CD4-positive, alpha-beta memory T cell (primary cell): ENCODE measurements at places on chromosomes 6 and 20.

DNA sequence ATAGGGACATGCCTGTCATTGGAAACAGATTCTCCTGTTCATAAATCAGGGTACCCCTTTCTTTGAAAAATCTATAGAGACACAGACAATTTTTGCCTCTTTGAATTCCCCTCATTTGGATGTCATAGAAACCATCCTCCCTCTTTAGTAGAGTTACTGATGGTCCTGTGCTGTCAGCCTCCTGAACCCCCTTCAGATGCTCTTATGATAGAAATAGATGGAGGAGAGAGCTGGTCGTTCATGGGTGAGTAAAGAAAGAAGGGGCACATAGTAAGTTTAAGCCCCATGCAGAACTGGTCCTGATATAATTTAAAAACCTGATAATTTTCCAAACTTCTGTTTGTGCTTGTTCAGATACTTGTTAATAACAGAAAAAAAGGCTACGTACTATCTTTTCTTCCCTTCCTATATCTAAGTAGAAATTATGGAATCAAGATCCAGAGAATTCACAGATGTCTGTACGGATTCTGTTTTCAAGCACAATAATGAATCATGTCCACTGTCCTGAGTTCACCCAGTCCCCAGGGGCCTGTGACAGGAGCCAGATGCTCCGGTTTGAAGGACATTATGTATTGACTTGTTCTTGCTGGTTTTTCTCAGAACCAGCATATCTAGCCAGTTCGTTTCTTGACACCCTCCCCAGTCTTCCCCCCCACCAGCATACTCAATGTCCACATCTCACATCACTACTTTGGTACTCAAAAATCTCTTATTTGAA lies 78.1 kb downstream of the NCOA7 start:
- no peak for DNase-seq

GRCh38 chr6:139550361-139550760 lies 175.9 kb upstream of the CITED2 start:
- DNase-seq, result no peak

- no peak for DNase-seq
Measured at GRCh38 chr20:4817230-4817671, 95.5 kb downstream of the PRND start.

DNA sequence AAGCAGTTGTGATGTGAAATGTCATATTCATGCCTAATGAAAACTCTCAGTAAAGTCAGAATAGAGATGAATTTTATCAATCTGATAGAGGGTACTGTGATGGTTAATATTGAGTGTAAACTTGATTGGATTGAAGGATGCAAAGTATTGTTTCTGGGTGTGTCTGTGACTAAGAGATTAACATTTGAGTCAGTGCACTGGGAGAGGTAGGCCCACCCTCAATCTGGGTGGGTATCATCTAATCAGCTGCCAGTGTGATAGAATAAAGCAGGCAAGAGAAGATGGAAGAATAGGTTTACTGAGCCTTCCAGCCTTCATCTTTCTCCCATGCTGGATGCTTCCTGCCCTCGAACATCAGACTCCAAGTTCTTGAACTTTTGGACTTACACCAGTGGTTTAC lies 124.3 kb downstream of the CENPW start:
- DNase-seq, result no peak

GRCh38 chr20:45019762-45020123 lies 53.4 kb downstream of the STK4 start:
- no peak for DNase-seq

DNA sequence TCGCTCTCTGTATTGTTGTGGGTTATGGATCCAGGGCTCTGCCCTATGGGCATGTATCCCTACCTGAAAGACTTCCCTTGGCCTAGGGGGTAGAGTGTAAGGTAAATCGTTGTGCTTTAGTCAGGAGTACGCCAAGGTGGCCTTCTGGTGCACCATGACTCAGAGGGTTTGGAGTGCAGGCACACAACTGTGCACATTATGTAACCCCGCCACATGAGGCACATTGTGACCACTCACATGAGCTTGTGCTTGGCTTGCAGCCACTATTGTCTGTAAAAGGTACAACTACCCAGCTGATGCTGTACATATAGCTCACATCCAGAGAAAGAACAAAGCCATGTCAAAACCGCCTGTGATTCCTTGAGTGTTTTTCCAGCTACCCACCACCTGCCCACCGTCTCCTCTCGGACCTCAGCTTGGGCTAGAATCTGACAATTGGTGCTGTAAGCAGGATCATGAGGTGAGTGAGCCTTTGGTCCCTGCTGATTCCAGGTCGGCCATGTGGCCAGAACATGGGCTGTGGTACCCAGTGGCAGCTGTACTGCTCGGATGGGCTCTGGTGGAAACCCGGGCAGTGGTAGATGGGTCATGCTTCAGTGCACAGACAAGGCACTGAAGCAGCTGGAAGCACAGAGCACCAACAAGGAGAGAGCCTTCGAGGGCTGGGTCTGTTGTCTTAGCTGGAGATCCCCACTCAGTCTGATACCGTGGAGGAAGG lies 33.8 kb downstream of the HDDC2 start:
- DNase-seq, result no peak

GRCh38 chr20:41440882-41441281 lies 74.3 kb upstream of the EMILIN3 start:
- no peak for DNase-seq

DNA sequence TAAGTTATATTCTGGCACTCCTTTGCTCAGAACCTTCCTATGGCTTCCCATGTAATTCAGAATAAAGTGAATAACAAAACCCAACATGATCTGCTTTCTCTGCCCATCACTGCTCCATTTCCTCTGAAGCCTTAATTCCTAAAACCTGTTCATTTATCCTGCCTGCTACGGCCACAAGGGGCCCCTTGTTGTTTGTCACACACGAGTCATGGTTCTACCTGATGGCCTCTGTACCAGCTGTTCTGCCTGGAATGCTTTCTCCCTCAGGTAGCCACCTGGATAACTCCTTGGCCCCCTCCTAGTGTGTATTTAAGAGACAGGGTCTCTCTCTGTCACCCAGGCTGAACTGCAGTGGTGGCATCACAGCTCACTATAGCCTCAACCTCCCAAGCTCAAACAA lies 26.8 kb downstream of the ERGIC3 start:
- no peak for DNase-seq

- DNase-seq, result no peak
Measured at GRCh38 chr6:152716322-152716721, 18.6 kb downstream of the MYCT1 start.

DNA sequence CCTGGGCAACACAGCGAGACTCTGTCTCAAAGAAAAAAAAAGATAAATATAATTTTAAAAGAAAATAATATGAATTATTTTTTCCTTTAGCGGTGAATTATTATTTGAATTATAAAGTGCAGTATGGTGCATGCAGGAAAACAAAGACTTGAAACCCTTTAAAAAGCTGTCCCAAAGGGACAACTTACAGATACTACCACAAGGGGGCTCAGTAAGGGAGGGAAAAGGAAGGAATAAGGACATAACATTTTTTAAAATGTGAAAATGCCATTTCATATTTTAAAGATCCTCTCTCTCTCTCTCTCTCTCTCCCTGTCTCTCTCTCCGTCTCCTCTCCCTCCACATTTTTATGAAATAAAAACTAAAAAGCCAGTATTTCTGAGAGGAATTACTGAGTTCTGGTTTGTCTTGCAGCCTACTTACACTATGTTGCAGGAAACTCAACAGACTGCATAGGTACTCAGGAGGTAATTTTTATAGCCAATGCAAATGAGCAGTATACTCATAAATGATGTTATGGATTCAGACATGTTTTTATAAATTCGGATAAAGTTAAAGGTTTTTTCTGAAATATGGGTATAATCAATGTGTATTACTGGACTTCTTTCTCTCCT lies 455.0 kb upstream of the GJE1 start:
- DNase-seq, result no peak

- DNase-seq, result no peak
Measured at GRCh38 chr6:170089963-170090362, 200.9 kb downstream of the DLL1 start.

DNA sequence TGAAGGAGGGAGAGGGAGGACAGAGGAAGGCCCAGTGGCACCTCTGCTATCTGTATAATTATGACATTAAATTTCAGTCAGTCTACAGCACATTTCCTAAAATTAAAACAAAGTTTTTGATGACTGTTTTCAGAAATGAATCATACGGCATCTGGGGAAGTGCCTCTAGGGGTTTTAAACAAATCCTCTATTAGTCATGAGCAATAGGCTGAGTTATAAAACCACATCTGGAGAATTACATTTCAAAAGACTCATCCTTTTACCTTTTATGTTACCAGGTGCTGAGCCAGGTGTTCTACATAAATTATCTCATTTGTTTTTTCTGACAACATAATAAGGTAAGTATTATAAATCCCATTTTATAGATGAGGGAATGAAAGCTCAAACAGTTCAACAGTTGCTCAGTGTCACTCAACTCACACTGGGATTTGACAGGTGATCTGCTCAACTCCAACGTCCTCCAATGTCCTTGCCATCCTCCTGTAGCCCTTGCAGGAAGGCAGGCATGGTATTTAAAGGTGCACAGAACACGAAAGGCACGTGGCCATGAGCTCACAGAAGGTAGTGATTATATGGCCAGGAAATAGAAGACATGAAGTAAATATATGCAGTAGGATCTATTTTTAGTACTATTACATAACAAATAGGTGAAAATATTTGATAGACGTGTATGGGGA lies 184.2 kb upstream of the MAN1A1 start:
- no peak for DNase-seq

- no peak for DNase-seq
Measured at GRCh38 chr20:41453010-41453950, 86.7 kb upstream of the EMILIN3 start.

DNA sequence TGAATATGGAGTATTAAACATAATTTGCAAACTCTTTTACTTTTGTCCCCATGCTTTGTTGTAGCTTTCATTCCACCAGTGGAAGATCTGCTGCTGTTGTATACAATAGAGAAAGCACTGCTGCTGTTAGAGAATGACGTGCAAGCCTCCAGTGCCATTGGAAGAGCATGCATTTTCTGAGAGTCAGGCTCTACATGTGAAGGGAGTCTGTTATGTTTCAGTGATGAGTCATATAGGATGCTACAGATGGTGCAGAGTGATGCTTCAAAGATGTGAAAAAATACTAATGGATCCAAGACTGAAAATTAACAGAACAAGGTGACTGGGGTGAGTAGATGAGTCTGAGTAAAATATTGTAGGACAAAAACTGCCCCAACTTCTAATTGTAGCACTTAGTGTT lies 22.4 kb upstream of the BACH2 start:
- no peak for DNase-seq

DNA sequence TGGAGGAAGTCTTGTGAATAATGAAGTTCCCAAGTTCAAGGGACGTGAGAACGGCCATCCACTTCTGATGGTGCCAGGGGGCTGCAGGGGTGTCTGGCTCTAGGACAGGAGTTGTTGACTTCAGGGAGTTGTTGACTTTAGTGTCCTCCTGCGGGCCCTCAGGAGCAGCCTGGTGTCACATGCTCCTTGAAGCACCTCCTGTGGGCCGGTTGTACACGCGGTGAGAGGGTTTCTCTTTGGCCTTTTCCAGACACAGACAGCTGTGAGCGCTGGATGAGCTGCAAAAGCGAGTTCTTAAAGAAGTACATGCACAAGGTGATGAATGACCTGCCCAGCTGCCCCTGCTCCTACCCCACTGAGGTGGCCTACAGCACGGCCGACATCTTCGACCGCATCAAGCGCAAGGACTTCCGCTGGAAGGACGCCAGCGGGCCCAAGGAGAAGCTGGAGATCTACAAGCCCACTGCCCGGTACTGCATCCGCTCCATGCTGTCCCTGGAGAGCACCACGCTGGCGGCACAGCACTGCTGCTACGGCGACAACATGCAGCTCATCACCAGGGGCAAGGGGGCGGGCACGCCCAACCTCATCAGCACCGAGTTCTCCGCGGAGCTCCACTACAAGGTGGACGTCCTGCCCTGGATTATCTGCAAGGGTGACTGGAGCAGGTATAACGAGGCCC lies 77.8 kb downstream of the ISM1 start:
- DNase-seq, result no peak

DNA sequence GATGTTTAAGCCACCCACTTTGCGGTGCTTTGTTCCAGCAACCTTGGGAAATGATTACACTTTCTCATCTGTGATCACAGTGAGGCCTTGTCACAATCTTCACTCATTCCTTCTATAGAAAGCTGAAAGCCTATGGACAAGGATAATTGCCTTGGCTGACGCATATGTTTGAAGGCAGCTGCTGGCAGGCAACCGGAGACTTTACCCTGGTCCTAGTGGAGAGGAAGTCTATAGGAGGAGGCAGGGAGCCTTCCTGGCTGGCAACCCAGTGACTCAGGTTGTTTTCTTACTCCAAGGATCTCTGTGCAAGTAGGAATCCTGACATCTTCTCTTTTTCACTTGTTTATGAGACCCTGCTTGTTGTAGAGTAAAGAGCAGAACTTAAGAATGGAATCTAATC lies 34.1 kb upstream of the ESR1 start:
- no peak for DNase-seq

GRCh38 chr6:137303441-137303840 lies 84.3 kb upstream of the IFNGR1 start:
- DNase-seq, result no peak

DNA sequence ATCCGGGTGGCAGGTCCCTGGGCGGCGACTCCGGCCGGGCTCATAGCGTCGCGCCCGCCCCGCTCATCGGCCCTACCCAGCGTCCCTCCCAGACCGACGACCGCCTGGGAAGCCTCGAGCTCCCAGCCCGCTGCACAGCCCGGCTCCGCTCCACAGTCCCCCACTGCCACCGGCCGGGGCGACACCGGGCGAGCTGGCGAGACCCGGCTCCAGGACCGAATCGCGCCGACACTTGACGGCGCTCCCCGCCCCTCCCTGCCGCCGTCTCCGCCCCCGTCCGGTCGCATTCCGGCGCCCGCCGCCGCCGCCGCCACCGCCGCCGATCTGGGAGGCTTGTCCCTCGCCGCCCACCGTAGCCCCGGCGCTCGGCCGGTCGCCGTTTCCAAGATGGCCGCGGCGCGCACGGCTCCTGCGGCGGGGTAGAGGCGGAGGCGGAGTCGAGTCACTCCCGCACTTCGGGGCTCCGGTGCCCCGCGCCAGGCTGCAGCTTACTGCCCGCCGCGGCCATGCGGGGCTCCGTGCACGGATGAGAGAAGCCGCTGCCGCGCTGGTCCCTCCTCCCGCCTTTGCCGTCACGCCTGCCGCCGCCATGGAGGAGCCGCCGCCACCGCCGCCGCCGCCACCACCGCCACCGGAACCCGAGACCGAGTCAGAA lies at the start of gene MAP3K4:
MAP3K4 (plus strand) TSS at position 364 of the 655 bp plus-strand sequence; CDS start at position 527, 163 bp downstream.
- DNase-seq, result peak; percentile 83

- DNase-seq, result no peak
Measured at GRCh38 chr20:7015257-7015656, 247.8 kb downstream of the BMP2 start.

DNA sequence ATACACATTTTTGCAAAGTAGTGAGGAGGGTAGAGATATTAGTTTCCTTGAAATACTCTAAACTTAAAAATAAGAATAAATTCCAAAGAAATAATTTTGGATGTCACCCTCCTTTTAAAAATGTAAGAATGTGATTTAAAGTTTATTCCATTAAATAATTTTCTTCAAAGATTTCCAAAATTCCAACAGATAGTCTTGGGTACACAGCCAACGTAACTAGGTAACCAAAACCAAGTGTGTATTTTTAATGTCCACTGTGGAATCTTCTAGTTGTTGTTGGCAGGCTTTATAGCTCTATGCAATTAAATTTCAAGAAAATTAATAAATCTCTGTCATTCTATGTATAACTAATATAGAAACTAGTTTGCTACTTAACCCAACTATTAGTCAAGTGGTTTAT lies 101.3 kb downstream of the COL21A1 start:
- DNase-seq, result no peak

GRCh38 chr6:5172897-5173474 lies 87.8 kb downstream of the LYRM4 start:
- no peak for DNase-seq
